HEK293T (cell line): ENCODE measurements at places on chromosomes 7 and 10.
A peak's percentile ranks its signal among the peaks of the same experiment; 100 is the strongest.

DNA sequence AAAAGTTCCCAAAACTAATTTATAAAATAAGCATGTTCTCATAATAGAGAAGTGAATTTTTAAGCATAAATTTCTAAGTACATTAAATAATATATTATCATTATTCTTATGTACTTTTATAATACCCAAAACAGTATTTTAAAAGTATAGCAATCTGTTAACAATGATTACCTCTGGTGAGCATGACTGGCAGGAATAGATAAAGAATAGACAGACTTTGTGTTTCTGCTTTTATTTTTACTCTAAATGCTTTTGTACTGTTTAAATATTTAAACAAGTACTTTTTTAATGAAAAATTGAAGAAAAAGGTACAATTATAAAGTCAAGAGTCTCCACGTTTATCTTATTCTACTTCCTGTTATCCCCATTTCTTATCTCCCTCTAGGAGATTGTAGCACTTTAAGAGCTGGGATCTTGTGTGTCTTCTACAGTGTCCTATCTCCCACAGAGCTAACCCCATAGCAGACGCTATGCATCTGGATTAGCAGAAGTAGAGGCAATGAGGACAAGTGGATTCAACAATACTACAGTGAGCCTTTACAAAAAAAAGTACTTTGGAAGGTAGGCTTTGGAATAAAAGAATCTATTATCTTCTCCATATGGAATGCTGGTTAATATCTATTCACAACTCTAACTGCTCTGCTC lies 42.9 kb downstream of the IDE start:
- DNase-seq = no peak

DNA sequence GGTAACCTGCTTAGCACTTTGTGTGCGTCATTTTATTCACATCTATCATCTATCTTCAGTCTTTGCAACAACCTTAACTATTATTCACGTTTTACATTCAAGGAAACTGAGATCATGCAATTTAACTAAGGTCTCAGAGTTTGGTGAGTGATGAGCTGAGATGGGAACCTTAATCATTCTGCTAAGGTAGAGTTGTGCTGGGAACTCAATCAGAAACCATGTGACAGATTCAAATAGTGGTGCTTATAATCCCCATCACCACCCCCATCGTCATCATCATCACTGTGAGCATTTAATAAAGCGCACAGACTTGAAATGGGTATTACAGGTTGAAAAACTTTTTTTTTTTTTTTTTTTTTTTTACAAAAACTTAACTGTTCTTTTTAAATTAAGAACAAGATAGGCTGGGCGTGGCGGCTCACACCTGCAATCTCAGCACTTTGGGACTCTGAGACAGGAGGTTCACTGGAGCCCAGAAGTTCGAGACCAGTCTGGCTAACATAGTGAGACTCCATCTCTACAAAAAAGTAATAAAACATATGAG lies 160.9 kb downstream of the PIP4K2A start:
- DNase-seq = no peak

GRCh38 chr10:19570120-19570519 lies 246.1 kb upstream of the PLXDC2 start:
- DNase-seq = no peak

- DNase-seq = no peak
These were observed 33.5 kb upstream of the TTYH3 start for GRCh38 chr7:2598154-2598823.

GRCh38 chr7:20172736-20173334 lies 44.3 kb downstream of the MACC1 start:
- peak; percentile 70 for DNase-seq

DNA sequence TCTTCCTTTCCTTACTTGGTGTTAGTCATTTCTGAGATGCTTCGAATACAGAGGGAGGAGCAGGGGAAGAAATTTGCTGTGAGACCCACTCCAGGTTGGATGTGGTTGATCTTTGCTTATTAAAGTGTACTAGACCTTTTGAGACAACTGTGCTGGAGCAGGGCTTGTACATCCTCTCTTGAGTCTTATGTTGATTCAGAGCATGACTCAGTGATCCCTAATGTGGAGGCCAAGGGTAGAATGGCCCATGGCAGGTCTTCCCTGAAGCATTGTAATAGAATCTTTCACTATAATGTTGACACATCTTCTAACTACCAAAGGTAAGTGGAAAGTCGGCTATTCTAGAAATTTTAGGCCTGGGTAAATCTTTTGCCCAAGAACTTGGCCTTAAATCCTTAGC lies 17.0 kb upstream of the SFR1 start:
- no peak for DNase-seq

DNA sequence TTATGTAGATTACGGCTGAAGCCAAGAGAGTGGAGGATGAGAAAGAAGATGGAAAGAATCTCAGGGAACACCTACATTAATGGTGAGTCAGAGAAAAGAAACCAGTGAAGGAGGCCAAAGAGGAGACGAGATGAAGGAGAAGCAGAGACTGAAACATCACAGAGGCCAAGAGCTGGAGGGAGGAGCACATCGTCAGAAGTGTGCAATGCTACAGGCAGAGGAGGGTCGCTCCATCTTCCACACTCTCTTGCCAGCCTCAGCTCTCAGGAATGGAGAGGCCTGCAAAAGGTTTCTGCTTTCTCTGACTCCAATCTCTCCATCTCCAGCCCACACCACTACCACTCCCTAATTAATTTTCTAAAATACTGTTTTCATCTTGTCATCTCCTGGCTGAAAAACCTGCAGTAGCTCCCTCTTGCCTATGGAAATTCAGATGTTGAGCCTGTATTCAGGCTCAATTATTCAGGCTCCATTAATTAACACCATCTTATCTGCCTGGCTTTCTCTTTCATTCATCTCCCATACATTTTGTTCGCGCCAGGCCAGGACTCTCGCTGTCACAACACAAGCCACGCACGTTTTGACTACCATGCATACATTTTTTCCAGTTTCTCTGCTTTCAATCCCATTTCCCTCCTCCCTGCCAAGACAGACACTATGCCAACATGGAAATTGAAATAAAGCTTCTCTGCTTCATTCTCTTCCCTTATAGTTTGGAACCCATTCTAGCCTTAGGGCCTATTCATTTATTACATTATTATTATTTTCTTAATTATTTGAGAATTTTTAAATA lies 165.8 kb downstream of the INHBA start:
- no peak for DNase-seq

DNA sequence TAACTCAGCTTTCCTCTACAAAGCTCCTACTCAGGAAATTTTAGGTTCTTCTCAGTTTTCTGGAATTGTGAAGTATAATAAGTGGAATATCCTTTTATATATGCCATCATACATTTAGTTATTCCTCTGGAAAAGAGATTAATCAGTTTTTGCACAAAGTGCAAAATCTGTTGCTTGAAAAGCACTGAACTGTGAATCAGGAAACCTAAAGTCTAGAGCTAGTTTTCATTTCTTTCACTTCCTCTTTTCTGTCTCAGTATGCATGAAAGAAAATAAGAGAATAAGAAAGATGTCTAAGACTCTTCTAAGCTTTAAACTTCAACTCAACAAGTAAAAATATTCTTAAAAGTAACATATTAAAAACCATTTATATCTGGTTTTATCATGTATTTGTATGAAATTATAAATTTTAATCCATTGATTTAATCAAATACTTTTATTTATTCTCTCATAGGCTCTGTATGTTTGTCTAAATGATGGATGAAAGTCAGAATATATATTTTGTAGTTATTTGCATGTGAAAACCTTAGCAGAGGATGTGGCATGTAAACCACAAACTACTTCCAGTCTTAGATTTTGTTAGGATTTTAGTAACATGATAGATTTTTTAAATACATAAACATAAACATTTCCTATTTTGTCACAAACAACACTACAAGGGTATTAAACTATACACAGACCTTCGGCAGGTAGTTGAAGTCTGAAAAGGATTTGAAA lies 1073.0 kb downstream of the XPNPEP1 start:
- DNase-seq = no peak

GRCh38 chr7:50265968-50266634 lies 38.4 kb upstream of the IKZF1 start:
- DNase-seq = no peak

- DNase-seq = no peak
These were observed 213.3 kb upstream of the PHYHIPL start for GRCh38 chr10:58963101-58963534.

GRCh38 chr7:105759670-105760550 lies 116.5 kb downstream of the ATXN7L1 start:
- peak; percentile 15 for DNase-seq

DNA sequence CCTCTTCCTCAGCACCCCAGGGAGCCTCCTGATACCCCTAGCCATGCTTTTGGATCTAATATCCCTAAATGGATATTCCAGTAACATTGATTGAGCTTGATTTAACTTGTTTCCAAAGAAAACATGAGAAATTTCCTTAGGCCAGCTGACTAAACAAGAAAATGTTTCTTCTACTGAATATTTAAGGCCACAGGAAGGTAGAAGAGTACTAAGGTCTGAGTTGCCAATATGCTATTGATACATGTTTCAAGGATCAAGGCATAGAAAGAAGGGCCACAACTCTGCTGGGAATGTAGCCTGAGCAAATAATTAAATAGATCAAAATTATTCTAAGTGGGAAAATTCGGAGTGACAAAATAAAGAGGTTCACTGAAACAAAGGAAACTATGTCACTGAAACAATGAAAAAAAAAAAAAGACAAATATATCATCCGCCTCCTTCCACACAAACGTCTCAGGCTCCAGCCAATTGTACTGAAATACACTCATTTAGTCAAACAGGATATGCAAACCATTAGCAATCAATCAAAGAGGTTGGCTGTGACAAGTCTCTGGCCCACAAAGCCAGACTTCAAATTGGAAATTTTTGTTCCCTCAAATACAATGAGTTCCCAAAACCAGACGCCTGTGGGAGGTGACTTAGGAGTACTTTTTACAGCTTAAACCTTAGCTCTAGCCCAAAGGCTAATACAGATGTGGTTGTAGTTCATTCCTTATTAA lies 396.2 kb downstream of the HTR7 start:
- no peak for DNase-seq

- no peak for DNase-seq
These were observed 46.8 kb downstream of the TBXAS1 start for GRCh38 chr7:139875821-139876241.

DNA sequence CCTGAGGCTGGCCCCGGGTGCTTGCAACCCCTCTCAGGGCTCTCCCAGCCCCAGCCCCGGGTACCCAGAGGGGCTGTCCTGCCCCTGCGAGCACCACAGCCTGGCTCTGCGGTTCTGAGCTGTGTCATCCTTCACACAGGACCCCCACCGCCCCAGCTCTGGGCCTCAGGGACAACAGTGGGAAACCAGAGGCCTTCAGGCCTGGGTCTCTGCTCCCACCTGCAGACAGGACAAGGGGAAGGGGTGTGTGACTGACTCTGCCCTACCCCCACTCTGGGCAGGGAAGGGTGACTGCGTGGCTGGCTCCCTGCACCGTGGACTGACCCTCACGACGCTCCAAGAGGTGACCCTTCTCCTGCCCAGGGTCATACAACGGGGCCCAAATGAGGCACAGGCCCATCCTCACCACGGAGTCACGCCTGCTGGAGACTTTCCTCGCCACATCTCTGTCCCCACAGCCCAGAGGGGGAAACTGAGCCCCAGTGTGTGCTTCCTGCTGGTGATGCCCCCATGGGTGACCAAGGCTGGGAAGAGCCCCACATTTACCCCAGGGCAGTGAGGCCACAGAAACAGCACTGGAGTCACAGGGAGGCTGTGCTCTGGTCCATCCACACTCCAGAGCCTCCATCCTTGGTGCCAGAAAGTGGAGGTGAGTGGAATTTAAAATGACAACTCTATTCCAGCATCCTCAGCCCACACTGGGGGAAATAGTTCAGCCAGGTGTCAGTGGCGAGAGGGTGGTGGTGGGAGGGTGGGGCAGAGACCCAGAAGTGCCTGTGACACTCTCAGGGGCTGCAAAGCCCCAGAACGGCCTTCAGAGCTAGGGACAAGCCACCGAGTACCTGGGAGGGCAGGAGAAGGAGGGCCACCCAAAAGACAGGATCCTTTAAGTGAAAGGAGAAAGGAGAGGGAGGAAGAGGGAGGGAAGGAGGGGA lies 13.6 kb downstream of the CAMK2B start:
- no peak for DNase-seq

DNA sequence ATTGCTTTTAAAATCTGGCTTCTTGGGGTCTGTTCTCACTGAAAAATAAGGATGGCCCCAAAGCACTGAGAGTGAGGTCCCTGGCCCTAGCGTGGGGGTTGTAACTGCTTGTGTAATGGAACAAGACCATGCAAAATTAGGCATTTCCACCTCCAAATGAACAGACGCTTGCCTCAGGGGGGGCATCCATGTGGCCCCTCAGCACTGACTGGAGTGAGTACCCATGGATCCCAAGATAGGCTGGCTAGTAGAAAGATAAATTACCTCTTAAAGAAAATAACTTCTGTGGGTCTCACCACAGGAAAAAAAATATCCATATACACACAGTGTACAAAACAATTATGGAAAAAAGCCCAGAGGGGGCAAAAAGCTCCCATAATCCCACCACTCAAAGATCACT lies 15.2 kb upstream of the CPA1 start:
- no peak for DNase-seq

GRCh38 chr7:94440451-94441039 lies 45.9 kb downstream of the COL1A2 start:
- no peak for DNase-seq

DNA sequence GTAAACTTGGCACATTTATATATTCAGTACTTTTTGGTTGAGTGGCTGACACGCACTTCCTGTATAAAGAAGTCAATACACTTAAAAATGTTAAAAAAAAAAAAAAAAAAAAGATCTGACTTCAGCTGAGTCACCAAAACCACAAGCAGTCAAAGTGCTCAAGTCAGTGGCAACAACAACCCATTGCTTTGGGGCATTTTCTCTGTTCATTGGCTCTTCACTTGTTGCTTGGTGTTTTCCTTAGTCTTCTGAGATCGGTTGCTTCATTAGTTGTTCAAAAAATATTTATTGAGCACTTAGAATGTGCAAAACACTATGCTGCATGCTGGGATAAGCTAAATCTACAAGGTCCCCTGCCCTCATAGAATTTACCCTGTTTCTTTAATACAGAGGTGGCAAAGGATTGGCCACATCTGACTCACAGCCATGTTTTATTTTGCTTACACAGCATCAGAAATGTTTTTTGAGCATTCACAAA lies 63.7 kb downstream of the ZNRF2 start:
- DNase-seq = no peak
